NCI-H774 (cell line): ENCODE measurements at places on chromosomes 6 and 20.

DNA sequence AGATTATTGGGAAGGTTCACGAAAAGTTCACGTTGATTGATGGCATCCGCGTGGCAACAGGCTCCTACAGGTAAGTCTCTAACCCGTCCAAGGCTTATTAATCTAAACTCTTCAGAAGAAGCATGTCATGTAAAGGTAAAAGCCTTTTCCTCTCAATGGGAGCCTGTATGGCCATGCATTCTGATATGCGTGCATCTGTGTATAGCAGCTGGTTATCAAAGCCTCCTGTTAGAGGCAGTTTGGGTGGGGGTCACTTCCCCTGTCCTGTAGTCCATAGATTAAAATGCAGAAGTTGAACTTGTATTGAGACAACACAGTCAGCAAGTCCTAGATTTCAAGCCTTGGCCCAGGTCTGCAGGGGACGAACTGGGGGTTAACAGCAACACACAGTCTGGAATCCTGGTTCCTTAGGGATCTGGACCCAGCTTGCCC, 14.2 kb upstream of the DHX35 start:
- DNase-seq = no peak

GRCh38 chr6:130680116-130680515, 147.1 kb upstream of the SMLR1 start:
- DNase-seq = no peak

DNA sequence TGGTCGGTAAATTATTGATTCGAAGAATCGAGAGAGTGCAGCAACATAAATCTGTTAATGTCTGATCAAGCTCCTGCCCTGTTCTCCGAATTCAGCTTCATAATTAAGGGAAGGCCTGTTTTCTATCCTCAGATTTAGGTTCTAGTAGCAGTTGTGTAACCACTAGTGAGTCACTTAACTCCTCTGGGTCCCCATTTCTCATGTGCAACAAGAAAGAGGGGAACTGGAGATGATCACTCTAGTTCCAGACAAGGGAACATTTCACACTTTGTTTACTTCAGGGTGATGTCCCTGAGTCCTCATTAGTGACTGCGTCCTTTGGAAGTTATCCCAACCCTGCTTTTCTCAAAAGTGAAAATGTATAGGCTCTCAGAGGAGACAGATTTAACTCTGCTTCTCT, 68.1 kb upstream of the RNF146 start:
- no peak for DNase-seq

DNA sequence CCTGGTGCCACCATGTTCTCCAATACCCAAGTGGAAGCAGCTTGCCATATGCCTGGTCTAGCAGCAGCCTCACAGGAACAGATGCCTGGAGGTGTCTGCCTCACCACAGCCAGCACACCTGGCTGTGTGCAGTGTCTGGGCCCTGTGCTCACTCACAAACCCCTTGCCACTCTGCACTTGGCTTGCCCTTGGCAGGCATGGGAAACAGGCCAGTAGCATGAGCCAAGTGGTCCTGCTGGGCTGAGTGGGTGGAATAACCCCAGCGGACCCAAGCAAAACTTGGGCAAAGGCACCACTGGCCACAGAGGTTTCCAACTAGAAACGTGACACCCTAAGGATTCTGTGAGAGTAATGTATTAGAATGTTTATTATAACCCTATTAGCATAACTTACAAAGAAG, 600.5 kb upstream of the GJE1 start:
- DNase-seq = no peak

DNA sequence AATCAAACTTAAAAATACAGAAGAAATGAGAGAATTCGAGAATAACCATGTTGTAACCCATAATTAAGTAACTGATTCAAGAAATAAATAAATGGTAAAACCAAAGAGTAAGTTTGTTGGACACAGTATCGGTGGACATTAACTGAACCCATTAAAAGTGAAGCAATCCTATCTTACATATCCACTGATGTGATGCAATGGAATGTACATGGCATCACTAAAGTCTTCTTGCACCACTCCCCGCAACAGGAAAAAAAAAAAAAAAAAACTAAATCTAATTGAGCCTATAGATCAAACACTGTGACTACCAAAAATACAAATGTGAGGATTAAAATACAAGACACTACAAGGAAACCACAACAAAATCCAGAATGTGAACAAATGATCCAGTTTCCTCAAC, 7.9 kb downstream of the SNX14 start:
- no peak for DNase-seq

- no peak for DNase-seq
These were observed 15.5 kb downstream of the PPIL6 start for GRCh38 chr6:109424946-109425345.

DNA sequence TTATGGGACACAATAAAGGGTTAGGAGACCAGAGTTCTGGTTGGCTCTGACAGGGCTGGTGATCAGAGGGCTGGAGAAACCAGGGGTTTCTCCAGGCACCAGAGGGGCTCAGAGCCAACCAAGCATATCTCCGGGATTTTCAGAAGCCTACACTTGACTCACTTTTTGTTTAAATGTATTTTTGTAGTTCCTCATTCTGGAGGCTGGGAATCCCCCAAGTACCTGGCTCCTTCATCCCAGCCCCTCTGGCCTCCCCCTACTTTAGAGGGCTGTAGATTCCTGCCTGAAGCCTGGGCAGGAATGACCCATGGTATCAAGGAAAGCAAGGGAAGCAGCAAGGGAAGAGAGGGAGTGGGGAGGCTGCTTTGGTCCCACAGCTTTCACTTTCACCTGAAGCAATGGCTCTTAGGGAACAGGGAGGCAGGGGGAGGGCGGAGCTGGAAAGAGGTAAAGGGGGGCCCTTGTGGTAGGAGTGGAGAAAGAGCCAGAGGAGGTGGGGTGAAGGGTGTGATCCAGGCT, 973 bp downstream of the CD40 start:
- no peak for DNase-seq

- DNase-seq = no peak
These were observed 50.3 kb downstream of the DZANK1 start for GRCh38 chr20:18416486-18416885.

DNA sequence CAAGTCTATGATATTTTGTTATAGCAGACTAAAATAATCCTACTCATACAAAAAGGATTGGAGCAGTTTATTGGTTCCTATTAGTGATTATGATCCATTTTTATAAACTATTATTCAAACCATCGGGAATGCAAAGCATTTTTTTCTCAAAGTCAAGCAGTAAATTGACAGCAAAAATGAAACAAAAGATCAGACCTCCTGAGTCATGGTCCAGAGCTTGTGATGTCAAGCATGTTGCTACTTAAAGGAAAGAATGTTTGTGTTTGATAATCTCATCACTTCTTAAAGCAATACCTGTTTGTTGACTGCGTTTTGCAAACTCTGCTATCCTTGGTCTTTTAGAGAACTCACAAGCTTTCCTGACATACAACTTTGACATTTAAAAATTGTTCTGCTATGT, 204.4 kb downstream of the SAMD5 start:
- no peak for DNase-seq

- DNase-seq = no peak
These were observed 218.2 kb downstream of the BMP7 start for GRCh38 chr20:57048027-57048869.

DNA sequence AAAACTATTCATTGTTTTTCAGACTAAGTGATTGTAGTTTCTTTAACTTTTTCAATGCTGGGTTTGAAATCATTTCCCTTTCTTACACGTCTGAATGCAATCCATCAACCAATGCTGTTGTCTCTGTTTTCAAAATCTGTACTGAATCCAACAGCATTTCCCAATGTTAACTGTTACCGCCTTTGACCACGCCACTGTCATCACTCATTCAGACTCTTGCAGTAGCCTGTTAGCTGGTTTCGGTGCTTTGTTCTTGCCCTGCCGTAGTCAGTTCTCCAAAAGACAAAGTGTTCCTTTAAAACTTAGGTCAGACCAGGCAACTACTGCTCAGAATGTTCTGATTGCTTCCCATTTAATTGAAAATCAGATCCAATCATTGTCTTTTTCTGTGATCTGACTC, 131.3 kb downstream of the PLCB4 start:
- DNase-seq = no peak

DNA sequence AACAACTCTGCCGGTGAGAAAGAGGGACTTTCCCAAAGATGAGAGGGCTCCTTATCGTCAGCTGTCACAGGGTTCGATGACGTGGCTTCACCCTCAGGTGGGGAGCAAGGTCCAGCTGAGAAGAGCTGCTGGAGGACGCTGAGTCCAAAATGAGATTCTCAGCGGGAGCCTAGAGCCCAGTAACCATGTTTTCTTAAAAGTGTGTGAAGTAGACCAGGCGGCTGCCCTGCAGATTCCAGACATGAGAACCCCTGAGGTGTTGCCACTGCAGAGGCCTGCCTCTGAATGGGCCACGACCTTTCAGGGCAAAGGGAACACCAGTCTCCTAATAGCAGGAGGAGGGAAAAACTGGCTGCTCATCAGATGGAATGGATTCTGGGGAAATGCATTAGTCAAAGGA, 375.1 kb downstream of the BTBD9 start:
- DNase-seq = no peak

- no peak for DNase-seq
These were observed 530 bp upstream of the NEDD9 start for GRCh38 chr6:11232770-11233626.

GRCh38 chr6:81708113-81708699, 44.3 kb downstream of the TENT5A start:
- DNase-seq = no peak

DNA sequence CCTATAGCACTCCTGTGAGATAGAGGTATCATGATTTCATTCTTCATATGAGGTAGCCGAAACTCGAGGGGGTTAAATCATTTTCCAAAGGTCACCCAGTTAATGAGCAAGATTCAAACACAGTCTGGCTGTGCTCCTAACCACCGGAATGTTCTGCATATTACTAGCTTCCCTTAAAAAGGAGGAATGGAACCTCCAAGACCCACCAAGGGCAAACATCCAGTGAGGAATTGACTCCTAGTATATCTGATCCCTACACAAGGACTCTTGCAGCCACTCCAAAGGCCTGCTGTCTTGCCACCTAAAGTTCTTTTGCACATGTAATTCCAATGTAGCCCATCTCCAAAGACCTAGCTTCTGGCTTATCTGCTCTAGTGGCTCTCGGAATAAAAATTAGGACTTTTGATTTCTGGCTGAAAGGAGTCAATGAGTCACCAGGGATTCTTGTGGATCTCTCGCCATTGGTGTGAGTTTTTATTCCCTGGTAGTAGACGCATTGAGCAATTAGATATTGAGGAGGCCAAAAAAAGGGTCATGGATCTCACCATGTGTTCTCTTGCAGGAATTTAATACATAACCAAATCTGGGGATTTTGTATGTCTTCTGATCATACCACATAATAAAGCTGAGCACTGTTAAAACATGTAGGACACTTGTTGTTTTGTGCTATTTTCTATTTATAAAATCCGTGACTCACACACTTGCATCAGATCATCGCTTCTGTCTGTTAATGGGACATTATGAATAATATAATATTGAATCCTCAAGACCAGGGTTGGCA, 9.1 kb downstream of the BCAS1 start:
- DNase-seq = no peak

- no peak for DNase-seq
These were observed 432.7 kb upstream of the ARID1B start for GRCh38 chr6:156344491-156344890.

GRCh38 chr20:49028684-49029083, 17.4 kb upstream of the CSE1L start:
- no peak for DNase-seq

DNA sequence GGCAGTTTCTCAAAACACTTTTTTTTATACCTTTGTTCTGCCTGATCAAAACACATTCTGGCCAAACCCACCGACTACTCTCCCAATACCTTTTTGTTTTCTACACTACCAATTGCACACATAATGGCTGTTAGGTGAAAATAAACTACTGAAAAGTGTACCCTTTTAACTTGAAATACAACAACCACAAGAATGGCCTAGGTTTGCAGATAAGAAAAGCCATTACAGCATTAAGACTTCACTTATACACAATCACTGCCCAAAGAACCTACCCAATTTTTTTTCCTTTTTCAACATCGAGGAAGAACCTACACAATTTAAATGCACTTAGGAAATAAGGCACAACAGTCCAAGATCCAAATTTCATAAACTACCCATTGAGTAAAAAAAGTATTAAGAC, 1.8 kb downstream of the SEC63 start:
- no peak for DNase-seq

- DNase-seq = no peak
These were observed 51.8 kb downstream of the CYB5R4 start for GRCh38 chr6:83911278-83911677.

GRCh38 chr6:43887906-43888683, 118.1 kb downstream of the VEGFA start:
- no peak for DNase-seq

DNA sequence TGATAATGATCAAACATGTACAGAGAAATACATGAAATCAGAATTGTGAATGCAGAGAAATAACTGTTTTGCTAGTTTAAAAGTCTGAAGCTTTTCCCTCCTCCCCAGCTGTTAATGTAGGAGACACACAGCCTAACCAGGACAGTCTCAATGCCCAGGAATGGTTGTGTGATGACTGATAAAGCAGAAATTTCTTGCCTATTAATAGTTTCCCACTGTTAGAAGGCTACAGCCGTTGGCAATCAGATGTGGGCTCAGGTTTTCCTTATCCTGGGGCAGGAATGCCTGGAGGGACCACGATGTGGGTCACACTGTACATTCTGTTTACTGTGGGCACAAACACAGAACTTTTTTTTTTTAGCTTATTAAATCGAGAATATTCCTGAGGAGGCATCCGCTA, 1.9 kb downstream of the PPP1R3D start:
- no peak for DNase-seq

- no peak for DNase-seq
These were observed 197.2 kb upstream of the SOX4 start for GRCh38 chr6:21396313-21396712.

GRCh38 chr20:50009521-50010454, 27.0 kb downstream of the SNAI1 start:
- DNase-seq = no peak

DNA sequence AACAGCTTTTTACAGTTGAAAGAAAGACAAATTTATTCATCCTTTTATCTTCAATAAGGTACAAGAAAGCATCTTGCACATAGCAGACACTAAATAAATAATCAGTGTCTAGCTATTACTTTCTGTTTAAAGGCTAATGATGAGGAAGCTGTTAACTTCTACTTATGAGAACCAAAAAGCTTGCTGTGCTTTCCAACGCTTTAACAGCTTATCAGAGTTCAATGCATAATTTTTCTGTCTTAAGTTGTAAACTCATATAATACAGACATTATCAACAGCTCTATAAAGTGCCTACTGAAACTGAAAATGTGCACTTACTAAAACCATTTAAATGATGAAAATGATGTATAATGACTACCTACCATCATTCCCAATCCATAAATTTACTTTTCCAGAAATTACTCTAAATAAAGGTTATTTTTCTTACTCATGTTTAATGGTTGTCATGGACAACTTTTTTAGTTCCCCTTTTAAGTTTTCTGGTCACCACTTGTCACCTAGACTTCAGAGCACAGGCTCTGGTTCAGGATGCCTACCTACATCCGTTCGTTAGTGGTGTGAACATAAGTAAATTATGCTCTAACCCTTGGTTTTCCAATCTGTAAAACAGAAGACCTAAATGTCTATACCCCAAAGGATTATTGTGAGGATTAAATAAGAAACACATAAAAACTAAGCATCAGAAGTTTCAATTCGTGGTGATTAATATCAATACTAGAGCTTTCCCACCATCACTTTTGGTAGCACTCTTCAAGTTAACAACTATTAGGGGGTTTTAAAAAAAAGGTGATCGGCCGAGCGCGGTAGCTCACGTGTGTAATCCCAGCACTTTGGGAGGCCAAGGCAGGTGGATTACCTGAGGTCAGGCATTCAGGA, 8.0 kb downstream of the PNISR start:
- DNase-seq = no peak

GRCh38 chr20:9179193-9179802, 110.4 kb downstream of the PLCB4 start:
- DNase-seq = no peak
